ENCODE measurements at places on chromosomes 13 and 19. TPM values are rescaled to one million over a fixed set of nuclear protein-coding genes. Genes with fewer than 3 reads are reported as not detected.
A peak's percentile ranks its signal among the peaks of the same experiment; 100 is the strongest.

DNA sequence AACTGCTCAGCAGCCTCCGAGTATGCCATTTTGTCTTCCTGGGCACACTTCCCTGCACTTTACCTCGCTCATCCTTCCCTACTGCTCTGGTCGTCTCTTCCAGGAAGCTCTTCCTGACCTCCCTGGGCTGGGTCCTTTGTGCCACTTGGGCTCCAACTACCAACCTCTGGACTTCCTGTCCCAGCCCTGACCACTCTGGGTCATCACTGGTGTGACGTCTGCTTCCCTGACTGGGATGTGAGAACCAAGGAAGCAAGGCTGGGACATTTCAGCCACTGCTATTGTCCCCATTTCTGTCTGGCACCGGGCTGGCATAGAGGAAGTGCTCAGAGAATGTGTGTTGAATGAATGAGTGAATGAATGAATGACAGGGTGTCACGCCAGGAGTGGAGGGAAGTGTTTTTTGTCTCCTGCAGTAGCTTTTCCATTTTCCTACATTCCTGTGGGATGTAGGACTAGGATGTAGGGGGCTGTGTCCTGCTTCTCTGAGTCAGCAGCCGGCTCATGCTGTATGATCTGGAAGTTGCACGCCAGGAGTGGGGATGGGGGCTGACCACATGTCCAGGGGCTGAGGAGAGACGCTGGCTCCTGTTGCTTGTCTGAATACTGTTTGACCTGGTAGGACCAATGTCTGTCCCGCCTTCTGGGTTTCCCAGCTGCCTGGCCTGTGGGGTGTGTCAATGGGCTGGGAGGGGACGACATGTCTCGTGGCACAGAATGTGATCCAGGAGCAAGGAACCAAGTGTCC lies 14.7 kb downstream of the NOVA2 start:
- no peak for DNase-seq

DNA sequence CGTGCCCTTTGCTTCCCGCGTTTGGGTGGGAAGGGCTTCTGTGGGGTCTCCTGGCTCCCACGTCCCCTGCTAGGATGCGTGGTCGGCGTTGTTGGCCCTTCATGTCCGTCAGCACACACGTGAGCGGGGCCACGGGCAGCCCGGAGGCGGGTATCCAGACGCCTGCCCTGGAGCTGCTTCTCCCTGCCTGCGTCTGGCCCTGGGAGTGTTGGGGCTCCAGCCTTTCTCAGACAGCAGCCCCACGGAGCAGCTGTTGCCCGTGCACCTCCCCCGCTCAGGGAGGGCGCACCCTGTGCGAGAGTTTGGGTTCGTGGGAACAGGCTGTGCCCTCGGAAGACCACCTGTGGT lies 14.5 kb downstream of the DAZAP1 start:
- DNase-seq: no peak

DNA sequence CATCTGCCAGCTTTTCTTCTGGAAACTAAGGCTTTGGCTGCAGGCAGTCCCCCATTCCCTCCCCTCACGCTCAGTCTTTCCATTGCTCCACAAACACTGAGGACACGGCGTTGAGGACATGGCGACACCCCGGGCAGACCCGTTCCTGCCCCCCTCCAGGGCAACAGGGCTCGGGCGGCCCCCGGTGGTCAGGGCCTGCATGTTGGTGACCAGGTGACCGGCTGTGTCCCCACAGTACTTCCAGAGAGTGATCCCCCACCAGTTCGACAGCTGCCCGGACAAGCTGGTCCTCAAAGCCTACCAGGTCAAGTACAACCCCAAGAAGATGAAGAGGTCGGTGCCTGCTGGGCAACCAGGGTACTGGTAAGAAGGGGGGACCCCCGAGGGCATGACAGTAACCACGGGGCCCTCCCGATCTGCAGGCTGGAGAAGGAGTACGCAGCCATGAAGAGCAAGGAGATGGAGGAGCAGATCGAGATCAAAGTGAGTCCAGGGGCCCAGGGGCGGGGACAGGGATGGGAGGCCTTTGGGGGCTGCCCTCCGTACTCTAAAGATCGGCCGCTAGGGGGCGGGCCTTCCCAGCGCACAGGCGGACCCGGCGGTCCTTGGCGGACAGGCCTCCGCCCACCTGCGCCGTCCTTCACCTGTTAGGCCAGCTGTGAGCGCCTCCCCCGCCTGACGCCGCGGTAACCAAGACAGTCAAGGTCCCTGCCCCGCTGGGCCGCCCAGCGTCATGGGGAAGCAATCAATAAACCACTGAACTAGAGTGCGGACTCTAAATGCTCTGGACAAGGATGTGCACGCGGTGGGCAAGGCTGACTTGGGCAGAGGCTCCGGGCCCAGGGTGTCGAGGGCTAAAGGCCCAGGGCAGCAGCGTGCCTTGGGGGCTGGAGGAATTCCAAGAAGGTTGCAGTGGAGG lies 21.1 kb downstream of the PRR36 start:
- peak; percentile 88 for DNase-seq

GRCh38 chr19:17605117-17605516 lies 49.7 kb downstream of the COLGALT1 start:
- no peak for DNase-seq

GRCh38 chr19:13022111-13022858 lies 27.0 kb downstream of the NFIX start:
- DNase-seq: no peak

LRRC63 gene
- 0.29 TPM for total RNA-seq

PSG6 gene
- total RNA-seq: not detected

Measured in type B pancreatic cell (in vitro differentiated cells).